ENCODE measurements at places on chromosomes 2 and 18. TPM values are rescaled to one million over a fixed set of nuclear protein-coding genes. Genes with fewer than 3 reads are reported as not detected.

SERPINB4 gene
- polyA plus RNA-seq, result not detected

CD8A gene
- 2.7 TPM for polyA plus RNA-seq

LIMS2 gene
- 10.5 TPM for polyA plus RNA-seq

CTDP1 gene
- polyA plus RNA-seq, result 13.1 TPM

OSBPL6 gene
- 3.6 TPM for polyA plus RNA-seq

ASB18 gene
- not detected for polyA plus RNA-seq

KIF1A gene
- 574 TPM for polyA plus RNA-seq

CREG2 gene
- 3.8 TPM for polyA plus RNA-seq

GULP1 gene
- 0.73 TPM for polyA plus RNA-seq

PARD3B gene
- polyA plus RNA-seq, result 4.0 TPM

PRKAG3 gene
- not detected for polyA plus RNA-seq

HRH4 gene
- polyA plus RNA-seq, result not detected

POTEJ gene
- polyA plus RNA-seq, result not detected

MDH1B gene
- 3.3 TPM for polyA plus RNA-seq

FAM124B gene
- 0.29 TPM for polyA plus RNA-seq

CDK5R2 gene
- polyA plus RNA-seq, result 44.3 TPM

IL36RN gene
- polyA plus RNA-seq, result not detected

IL18RAP gene
- not detected for polyA plus RNA-seq

ACTG2 gene
- 1.6 TPM for polyA plus RNA-seq

Data from brain (organoid and tissue), 16 donors.